ENCODE measurements at places on chromosomes 16 and 17.

- no peak for DNase-seq
Observed at GRCh38 chr17:16941072-16942036, 30.6 kb downstream of the TNFRSF13B start.

DNA sequence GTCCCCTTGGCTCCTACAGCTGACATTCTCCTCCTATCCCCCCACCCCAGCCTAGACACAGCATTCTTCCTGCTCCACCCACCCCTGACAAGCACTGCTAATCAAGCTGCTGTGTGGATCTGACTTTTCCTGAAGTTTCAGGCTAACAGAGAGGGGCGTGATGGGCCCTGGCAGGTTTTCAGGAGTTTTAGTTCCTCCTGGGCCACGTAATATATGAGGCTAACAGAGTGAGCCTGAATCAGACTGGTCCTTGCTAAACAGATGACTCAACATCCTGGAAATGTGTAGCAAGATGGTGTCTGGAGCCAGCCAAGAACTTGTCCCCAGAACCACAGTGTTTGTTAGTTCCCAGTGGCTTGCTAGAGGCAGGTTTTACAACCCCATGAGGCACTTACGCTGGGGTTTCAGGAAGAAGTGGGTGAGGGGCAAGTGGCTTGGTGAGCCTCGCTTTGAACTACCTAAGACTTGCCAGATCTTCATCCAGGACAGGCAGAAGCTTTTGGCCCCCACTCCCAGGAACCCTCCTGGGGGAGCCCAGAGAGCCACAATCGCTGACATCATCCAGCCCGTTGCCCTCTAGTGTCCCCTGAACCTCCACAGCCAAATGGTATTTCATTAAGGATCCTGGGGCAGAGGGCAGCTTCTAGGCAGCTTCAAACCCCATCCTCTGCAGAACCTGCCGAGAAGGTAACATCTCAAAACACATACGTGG is 15.9 kb downstream of the TMEM92 start:
- no peak for DNase-seq

GRCh38 chr17:80980397-80981061 is 11.1 kb upstream of the CHMP6 start:
- no peak for DNase-seq

DNA sequence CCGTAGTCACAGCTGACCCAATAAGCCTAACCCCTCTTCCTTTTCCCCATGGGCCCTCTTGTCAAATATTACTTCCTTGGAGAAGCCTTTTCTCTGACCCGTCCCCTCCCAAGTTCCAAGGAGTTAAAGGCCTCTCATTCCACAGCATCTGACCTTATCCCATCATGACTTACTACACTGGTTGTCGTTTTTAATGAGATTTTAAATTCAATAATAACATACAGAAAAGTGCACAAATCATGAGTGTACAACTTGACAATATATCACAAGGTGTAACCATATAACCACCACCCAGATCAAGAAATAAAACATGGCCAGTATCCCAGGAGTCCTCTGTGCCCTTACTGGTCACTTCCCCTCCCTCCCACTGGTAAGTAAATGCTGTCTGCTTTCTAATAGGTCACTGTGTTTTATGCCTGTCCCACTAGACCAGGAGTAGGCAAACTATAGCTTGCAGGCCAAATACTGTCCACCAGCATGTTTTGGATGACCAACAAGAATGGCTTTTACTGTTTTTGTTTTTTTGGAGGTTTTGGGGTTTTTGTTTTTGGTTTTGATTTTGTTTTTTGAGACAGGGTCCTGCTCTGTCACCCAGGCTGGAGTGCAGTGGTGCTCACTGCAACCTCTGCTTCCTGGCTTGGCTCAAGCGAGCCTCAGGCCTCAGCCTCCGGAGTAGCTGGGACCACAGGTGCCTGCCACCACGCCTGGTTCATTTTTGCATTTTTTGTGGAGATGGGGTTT is 1.2 kb upstream of the FDXR start:
- DNase-seq: no peak

DNA sequence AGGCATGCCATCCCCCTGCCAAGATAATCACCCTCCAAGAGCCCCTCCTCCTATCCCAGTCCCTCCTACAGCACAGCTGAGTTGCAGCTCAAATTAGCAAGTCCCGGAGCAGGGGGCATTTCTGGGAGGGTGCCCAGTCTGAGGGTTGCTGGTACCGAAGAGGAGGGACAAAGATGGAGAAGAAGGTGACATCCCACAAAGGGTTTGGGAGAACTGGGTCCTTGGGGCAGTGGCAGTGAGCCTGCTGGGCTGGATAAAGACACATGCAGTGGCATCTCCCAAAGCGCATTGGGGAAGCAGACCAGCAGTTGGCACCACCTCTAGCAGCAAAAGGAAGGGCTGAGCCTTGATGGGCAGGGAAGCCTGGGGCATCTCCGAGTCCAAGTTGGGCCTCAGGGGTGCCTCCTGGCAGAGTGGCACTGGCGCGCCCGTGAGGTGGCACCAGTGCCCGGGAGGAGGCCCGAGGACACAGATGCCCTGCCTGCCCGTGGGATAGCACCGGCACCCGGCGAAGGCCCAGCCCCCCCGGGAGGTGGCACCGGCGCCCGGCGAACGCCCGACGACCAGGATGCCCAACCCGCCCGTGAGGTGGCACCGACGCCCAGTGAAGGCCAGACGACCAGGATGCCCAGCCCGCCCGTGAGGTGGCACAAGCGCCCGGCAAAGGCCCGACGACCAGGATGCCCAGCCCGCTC is 622 bp downstream of the TOM1L2 start:
- DNase-seq: peak; percentile 27

DNA sequence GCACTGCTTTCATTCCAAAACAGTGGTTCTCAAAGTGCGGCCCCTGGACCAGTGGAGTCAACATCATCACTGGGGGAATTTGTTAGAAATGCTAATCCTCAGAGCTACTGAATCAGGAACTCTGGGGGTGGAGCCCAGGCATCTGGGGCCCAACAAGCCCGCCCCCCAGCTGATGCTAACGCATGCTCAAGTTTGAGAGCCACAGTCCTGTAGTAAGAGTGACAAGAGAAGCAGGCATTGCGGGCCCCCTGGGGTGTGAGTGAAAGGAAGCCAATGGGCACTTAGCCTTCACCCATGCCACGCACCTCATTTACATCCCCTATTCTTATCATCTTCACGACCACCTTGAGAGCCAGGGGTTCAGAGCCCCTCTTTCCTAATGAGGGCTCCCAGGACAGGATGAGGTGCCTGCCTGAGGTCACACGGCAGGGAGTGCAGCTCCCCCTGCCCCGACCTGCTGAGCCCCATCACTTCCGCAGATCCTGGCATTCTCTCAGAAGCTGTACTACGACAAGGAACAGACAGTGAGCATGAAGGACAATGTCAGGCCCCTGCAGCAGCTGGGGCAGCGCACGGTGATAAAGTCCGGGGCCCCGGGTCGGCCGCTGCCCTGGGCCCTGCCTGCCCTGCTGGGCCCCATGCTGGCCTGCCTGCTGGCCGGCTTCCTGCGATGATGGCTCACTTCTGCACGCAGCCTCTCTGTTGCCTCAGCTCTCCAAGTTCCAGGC is 9.1 kb downstream of the CA4 start:
- DNase-seq: no peak

GRCh38 chr16:89873109-89873971 is at the start of gene TCF25:
Gene TCF25 (plus strand): TSS chr16:89873592. CDS start chr16:89873668, 76 bp downstream.
- DNase-seq: peak; percentile 84

GRCh38 chr16:51651061-51651466 is 500.0 kb upstream of the SALL1 start:
- DNase-seq: no peak

DNA sequence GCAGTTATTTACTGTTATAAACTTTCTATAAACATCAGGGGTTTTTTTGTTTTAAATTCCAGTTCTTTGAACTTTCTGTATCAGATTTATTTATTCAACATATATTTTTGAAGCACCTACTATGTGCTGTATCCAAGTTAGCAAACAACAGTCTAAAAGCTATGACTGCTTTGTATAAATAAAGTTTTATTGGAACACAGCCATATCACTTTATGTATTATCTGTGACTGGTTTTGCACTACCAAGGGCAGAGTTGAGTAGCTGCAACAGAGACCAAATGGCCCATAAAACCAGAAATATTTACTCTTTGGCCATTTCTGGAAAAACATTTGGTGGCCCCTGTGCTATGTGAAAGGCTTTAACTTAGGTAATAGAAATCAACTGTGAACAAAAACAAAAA is 110.2 kb upstream of the ERCC4 start:
- DNase-seq: no peak

- DNase-seq: peak; percentile 28
Observed at GRCh38 chr17:33750943-33751701, 458.0 kb upstream of the ASIC2 start.

GRCh38 chr17:62859146-62859545 is 51.0 kb upstream of the MARCHF10 start:
- no peak for DNase-seq

- DNase-seq: peak; percentile 81
Observed at GRCh38 chr16:30355144-30355953, at the start of gene CD2BP2. Gene CD2BP2 (minus strand): TSS chr16:30355308. CDS start chr16:30354681, 627 bp downstream.

DNA sequence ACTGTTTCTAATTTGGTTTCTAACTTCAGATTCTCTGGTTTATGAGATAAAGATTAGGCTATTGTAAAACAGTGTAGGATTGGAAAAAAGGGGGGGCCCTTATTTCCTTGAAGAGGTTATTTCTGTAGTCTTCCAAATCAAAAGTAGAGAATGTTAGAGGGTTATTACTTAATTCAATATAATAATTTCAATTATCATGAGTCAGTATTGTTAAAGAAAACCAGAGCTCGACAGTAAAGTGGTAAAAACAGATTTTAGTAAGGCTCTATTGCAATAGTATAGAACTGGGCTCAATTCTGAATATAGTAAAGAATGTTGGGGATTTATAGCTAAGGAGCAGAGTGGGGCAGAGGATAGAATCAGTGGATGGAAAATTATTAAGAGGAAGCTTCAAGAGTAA is 140.0 kb downstream of the TANC2 start:
- no peak for DNase-seq

DNA sequence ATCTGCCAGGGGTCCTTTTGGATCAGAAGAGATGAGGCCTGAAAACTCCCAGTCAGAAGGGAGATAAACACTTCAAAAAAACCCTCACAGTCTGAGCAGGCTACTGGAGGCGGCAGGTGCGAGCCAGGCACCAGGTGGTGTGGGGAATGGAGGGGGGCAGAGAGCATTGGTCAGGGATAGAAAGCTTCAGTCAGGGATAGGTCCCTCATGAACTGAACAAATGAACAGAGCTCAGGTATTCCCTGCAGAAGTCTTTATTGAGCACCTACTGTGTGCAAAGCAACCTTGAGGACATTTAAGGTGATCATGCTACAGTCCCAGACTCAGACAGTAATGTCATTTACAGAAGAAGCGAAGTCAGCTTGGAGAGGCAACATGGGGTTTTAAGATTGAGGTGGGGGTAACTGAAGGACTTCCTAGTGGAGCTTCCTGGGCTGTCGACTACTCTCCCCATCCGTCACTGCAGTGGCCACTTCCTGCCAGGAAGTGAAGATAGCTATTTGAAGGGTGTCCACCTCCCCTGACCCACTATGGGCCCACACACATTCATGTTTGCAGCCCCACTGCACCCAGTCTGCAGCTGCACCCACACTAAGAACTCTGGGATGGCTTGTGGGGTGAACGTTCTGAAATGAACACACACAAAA is 3.2 kb downstream of the KIFC3 start:
- no peak for DNase-seq

DNA sequence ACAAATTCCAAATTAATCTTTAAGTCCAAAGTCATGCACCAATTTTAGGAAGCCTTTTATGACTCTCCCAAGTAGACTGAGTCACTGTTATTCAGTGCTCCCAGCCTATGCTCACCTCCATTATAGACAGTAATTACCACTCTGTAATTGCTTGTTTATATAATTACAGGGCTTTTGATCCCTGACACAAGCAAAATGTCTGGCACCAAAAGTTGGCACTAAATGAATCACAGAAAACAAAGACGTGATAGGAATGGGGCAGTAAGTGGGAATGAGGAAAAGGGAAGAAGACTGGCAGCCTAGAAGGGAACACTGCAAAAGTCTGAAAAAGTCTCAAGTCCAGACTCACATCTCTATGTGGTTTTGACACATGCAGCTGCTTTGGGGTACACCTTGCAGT is 94.1 kb downstream of the SLC39A11 start:
- no peak for DNase-seq

- DNase-seq: no peak
Observed at GRCh38 chr17:49638818-49639217, 39.1 kb downstream of the SPOP start.

DNA sequence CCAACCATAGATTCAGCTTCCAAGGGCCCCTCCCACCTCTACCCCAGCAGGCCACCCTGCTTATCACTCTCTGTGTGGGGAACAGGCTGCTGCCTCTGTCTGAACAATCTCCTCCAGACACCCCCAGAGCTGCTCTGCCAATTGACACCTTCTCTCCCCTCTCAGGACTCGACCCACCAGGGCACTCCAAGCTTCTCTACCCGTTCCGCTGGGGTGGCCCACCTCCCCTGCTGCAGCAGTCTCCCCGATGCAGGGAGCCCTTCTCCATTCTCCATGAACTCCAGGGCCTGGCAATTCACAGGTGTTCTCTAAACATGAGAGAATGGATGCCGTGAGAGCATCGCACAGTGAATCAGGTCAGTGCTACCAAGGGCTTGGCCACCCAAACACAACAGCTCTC is 28.3 kb upstream of the FAAP100 start:
- DNase-seq: no peak

- peak; percentile 31 for DNase-seq
Observed at GRCh38 chr17:48429638-48430586, at the start of gene SKAP1. Gene SKAP1 (minus strand): TSS chr17:48430214.

DNA sequence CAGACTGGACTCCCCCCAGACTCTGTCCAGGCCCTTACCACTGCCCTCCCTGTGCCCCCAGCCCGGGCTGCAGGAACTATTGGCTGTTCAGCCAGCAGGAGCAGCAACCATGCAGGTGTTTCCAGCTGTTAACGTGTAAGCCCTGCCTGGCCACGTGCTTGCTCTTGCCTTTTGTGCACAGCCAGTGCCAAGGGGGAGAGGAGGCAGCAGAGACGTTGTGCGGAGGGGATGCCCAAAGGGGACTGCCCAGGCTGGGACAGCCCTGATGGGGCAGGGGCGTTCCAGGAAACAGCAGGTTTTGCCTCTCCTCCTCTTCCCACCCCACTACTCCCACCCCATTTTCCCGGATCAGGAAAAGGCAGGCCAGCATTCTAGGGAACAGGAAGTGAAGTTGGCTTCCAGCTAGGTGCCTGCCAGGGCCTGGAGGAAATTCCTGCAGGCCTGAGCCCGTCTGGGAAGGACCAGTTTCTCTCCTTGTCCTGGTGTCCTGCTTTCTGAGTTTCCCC is 16.7 kb upstream of the LASP1NB start:
- DNase-seq: no peak

- DNase-seq: peak; percentile 67
Observed at GRCh38 chr16:66483689-66484452, 56.8 kb downstream of the BEAN1 start.

GRCh38 chr17:2906901-2907300 is 110.7 kb downstream of the RAP1GAP2 start:
- DNase-seq: no peak

- DNase-seq: no peak
Observed at GRCh38 chr17:14940938-14941265, 324.2 kb downstream of the PMP22 start.
